ENCODE measurements at places on chromosomes 7 and 10.
A peak's percentile ranks its signal among the peaks of the same experiment; 100 is the strongest.

DNA sequence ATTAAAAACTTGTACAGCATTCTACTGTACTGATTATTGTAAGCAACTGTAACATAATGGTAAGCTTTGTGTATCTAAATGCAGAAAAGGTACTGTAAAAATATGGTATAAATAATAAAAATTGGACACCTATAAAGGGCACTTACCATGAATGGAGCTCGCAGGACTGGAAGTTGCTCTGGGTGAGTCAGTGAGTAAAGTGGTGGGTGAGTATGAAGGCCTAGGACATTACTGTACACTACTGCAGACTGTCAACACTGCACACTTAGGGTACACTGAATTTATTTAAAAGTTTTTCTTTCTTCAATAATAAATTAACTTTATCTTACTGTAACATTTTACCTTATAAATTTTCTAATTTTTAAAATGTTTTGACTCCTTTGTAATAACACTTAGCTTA is 118.6 kb upstream of the ASAH2 start:
- no peak for DNase-seq

GRCh38 chr7:103605640-103606039 is 159.6 kb upstream of the SLC26A5 start:
- DNase-seq: no peak

- DNase-seq: no peak
Observed at GRCh38 chr7:121376979-121377378, 19.1 kb downstream of the FAM3C start.

DNA sequence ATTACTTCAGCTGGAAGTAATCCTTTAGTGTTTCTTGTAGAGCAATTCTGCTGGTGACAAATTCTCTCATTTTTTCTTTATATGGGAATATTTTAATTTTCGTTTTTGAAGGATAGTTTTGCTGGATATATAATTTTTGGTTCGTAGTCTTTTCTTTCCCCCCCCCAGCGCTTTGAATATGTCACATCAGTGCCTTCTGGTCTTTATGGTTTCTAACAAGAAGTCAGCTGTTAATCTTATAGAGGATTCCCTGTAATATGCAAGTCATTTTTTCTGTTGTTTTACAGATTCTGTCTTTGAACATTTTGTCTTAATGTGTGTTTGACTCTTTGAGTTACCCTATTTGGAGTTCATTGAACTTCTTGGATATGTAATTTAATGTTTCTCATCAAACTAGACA is 96.3 kb downstream of the SDK1 start:
- DNase-seq: no peak

GRCh38 chr7:156554488-156554887 is 86.1 kb upstream of the RNF32 start:
- DNase-seq: no peak

DNA sequence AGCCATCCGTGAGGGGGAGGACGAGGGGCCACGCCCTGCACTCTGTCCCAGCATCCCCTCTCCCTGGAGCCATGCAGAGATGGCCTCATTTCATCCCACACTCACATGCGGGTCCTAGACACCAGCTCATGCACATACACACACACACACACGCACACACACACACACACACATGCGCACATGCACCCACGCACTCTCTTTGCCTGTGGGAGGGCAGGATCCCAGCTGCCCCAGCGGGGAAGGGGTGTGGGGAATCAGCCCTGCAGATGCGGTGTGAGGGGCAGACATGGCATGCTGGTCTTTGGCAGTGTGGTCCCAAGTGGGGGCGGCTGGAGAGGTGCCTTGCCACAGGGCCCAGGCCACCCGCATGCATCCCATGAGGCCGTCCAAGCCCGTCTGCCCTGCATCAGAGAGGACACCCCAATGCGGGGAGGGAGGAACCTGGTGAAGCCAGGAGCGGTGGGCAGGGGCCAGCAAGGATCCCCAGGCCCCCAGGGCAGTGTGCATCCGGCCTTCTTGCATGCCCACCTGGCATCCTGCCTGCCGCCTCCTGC is 68.1 kb downstream of the LHPP start:
- DNase-seq: no peak

DNA sequence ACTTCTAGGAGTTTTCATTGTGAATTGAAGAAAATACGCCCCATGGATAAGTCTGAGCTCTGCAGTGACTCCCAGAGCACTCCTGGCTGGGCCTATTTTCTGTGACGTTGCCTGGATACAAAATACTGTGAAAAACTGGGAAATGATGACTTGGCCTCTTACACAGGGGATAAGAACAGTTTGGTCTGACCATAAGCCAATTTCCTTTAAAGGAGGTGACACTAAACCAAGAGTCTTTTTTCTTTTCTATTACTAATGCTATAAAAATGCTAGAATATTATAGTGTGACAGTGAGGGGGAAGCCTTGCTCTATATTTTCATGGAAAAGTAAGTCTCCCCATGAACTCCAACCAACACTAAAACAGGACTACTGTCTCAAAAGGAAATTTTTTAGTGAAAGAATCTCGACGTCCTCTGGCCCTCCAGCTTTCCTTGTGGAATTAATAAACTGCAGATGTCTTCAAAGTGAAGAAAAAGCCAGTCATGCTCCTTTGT is 45.5 kb downstream of the MYOF start:
- no peak for DNase-seq

GRCh38 chr7:115356139-115356746 is 434.3 kb downstream of the MDFIC start:
- no peak for DNase-seq

GRCh38 chr7:14747701-14748100 is 154.8 kb downstream of the DGKB start:
- DNase-seq: no peak

GRCh38 chr10:78458983-78459638 is 425.4 kb downstream of the RPS24 start:
- DNase-seq: no peak

DNA sequence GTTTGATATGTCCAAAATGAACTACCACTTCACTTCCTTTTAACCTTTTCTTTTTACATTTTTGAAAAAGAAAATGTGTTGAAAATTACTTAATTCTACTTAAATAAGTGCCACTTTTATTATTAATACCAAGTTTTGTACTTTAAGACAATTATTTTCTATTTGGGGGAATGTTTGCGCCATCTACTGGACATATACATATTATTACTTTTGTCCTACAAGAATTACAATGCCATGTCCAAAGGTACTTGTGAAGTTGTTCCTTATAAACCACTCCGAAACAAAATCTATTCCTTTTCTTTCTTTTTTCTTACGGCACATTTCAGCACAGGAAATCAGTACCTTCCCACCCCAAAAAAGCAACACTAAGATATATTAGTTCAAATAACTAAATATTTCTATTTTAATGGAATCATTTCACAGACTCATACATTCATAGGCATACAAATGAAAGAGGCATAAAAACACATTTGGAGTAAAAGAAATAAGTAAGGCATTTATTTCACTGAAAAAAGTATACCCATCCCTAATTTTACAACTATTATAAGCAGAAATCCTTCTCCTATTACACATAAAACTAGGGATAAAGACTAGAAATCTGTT is 169.9 kb downstream of the RNF133 start:
- DNase-seq: peak; percentile 19

GRCh38 chr7:108351729-108352131 is 104.5 kb downstream of the NRCAM start:
- DNase-seq: no peak

DNA sequence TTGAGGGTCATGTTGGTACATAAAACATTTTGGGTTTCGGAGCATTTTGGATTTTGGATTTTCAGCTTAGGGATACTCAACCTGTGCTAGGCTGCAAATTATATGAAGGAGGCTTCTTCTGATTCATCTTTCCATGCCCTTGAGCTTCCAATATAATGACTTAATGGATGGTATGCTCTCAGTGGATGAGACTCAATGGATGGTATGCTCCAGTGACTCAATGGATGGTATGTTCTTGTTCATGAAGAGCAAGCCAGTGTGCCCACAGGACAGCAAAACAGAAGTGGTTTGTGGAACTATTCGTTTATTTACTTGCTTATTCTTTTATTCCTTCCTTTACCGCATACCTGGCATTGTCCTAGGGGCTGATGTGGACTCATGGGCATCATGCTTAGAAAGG is 969.6 kb downstream of the LRMDA start:
- no peak for DNase-seq

- DNase-seq: no peak
Observed at GRCh38 chr10:43137717-43138020, 576 bp upstream of the CSGALNACT2 start.

DNA sequence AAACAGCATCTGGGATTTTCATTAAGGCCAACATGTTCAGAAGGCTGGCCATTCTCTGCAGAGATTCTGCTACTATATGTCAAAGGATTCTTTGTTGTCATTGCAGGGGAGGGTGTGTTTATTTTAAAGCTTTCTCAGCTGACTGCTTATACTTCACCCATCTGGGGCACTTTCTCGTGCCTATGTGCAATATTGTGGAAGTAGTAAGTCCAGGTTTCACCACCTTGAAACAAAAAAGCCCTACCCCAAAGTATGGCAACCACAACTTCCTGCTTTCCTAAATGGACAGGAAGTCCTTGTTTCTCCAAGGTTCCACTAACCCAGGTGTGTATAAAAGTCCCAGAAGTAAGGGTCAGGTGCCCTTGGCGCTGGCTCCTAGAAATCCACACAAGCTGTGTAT is 58.7 kb upstream of the COL1A2 start:
- no peak for DNase-seq

DNA sequence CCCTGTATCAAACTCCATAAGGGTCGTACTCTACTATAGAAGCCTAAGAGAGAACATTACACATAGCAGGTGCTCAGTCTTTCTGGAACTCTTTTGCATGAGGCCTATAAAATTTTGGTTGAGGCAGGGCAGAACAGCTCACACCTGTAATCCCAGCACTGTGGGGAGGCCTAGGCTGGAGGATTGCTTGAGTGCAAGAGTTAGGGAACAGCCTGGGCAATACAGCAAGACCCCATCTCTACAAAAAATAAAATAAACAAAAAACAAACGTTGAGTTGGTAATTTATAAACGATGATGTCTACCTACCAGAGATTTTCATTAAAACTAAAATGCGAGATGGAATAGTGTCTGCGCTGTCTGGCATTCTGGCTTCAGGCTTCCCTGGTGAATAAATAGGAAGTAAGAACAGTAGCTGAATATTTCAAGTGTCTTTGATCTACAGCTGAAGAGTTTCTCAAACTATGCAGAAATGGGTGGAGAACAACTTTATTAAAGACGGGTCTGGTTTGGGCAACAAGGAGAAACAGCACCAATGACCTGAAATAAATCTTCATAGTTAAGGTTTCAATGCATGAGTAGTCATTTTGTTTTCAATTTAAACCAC is 774 bp downstream of the PON2 start:
- no peak for DNase-seq

- DNase-seq: no peak
Observed at GRCh38 chr7:47314728-47315607, 266.9 kb downstream of the TNS3 start.

DNA sequence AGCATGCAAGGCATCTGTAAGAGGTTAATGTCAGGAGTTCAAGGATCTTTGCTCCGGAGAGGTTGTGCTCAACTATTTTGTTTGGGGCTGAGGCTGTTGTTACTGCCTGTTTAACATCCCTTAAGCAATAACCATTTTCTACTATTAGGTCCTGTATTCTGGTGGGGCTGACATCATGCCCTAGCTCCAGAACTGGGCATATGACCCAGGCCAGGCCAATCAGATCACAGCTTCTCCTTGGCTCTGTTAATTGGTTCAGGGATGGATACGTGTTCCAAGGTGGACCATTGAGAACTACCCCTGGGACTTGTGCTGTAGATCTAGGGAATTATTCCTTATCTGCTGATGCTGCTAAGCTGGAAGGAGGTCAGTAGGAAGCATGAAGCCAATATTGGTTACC is 67.0 kb downstream of the SYPL1 start:
- DNase-seq: no peak

DNA sequence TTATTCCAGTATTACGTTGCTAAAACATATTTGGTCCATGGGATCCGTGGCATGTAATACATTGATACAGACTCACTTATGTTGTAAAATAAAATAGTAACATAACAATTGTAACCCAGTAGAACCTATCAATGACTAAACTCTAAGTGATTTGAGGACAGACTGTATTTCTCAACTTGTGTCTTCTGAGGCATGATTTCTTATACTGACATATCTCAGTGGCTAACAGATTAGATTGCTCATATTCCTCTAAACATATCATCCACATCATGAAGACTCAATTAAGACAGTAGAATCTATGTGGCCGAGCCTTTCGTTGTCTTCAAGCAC is 72.3 kb downstream of the CREB5 start:
- no peak for DNase-seq

DNA sequence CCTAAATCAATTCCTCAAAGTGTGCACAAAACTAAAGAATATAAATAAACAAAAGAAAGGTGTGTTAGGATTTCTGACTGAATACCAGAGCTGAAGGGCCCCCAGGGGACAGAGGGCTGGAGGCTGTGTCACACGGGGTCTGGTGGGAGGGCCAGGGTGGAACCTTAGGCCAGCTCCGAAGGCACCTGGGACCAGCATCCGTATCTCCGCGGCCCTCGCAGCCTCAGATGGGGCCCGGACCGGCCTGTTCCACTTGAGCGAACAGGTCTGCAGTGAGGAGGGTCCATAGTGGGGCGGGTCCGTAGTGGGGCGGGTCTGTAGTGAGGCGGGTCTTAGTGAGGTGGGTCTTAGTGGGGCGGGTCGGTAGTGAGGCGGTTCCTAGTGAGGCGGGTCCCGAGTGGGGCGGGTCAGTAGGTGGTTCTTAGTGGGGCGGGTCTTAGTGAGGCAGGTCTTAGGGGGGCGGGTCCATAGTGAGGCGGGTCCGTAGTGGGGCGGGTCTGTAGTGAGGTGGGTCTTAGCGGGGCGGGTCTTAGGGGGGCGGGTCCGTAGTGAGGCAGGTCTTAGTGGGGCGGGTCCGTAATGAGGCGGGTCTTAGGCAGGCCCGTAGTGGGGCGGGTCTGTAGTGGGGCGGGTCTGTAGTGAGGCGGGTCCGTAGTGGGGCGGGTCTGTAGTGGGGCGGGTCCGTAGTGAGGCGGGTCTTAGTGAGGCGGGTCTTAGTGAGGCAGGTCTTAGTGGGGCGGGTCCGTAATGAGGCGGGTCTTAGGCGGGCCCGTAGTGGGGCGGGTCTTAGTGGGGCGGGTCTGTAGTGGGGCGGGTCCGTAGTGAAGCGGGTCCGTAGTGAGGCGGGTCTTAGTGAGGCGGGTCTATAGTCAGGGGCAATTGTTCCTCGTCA is 15.1 kb downstream of the GPR146 start:
- peak; percentile 61 for DNase-seq

GRCh38 chr10:71735709-71736569 is 16.4 kb upstream of the C10orf105 start:
- no peak for DNase-seq

DNA sequence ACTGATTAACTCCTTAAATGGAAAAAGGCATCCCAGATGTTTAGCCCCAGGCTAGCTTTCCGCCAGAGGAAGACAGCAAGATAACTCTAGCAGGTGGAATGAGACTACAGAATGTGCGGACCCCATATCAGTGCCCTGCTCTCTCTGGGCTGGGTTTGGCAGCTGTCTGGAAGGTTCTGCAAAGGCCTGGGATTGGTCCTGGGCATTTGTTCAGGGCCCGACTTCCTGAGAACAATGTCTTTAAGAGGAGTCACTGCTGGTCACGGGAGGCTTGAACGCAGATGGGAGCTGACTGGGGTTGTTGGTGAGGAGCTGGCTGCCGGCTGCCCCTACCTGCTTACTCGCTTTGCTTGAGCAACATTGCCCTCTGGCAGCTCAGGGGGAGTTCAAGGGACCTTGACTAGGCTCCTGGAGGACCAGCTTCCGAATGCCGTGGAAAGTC is 130.6 kb upstream of the BTBD16 start:
- no peak for DNase-seq
